Pancreas (tissue), 10 donors: ENCODE measurements at places on chromosomes 7 and 10.

DNA sequence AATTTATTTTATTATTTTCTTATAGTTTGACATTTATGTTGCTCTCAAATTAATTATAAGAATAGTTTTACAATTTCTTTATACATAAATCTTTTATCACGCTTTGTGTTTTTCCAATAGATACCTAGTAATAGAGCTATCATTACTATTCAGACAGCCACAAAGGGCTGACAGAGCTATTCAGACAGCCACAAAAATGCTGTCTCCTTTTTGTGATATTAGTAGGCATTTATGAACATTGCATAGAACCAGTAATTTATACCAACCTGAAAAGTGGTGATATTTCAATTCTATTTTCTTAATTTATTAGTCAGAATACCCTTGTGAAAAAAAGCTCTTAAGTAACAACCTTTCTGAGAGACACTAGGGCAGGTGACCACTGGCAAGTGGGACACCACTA is 34.2 kb upstream of the IGFBP3 start:
- DNase-seq, result no peak

- no peak for DNase-seq
Observed at GRCh38 chr10:130045091-130045652, 65.5 kb downstream of the C10orf143 start.

DNA sequence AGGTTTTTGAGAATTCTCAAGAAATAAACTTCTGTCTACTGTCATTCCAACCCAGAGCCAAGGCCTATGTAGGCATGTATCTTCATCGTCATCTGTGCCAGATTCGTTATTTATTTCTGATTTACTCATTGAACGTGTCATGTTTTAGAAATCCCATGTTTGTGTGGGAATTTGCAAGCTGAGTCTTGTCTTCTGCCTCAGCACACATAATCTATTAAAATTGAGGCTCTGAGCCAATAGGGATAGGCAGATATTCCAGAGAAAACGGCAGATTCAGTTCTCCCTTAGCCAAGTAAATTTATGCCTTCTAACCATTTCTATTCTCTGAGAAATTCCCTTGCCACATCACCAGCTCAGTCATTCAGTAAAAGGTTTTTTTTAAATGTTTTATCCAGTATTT is 444.6 kb downstream of the REEP3 start:
- DNase-seq, result no peak

DNA sequence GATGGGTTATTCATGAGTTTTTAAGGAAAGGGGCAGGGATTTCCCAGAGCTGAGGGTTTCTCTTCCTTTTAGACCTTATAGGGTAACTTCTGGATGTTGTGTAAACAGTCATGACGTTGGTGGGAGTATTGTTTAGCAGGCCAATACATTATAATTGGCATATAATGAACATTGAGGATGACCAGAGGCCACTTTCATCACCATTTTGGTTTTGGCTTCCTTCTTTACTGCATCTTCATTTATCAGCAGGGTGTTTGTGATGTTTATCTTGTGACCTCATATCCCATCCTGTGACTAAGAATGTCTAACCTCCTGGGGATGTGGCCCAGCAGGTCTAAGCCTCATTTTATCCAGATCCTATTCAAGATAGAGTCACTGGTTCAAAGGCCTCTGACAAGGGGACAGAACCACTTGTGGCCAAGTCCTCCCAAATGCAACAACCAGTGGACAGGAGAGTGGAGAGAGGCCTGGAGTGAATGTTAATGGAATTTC is 77.3 kb upstream of the RPA3 start:
- no peak for DNase-seq
